ENCODE measurements at places on chromosomes 13 and 19.

- no peak for DNase-seq
Measured at GRCh38 chr13:112795277-112795676, 105.4 kb downstream of the ATP11A start.

GRCh38 chr13:31213651-31214289 lies 14.0 kb downstream of the B3GLCT start:
- DNase-seq, result no peak

- no peak for DNase-seq
Measured at GRCh38 chr13:53136554-53137215, 108.1 kb downstream of the OLFM4 start.

- DNase-seq, result no peak
Measured at GRCh38 chr13:61148691-61149315, 266.8 kb downstream of the PCDH20 start.

- DNase-seq, result no peak
Measured at GRCh38 chr13:49303533-49304252, 56.0 kb downstream of the CDADC1 start.

GRCh38 chr13:91122766-91123165 lies 224.7 kb upstream of the MIR17HG start:
- DNase-seq, result no peak

- DNase-seq, result no peak
Measured at GRCh38 chr19:48373567-48373966, 9.4 kb downstream of the SYNGR4 start.

DNA sequence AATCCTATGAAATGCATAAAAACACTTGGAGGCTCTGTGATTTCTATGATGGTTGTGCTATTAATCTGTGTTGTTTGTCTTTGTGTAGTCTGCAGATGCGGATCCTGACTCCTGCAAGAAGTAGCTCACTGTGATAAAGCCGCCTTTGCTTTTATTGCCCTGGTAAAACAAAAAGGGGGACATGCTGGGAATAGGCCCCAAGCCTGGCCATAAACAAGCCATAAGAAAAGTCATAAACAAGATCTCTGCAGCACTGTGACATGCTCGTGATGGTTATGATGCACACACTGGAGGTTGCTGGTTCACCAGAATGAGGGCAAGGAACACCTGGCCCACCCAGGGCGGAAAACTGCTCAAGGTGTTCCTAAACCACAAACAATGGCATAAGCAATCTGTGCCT lies 26.6 kb upstream of the ZNF266 start:
- no peak for DNase-seq

- no peak for DNase-seq
Measured at GRCh38 chr13:40876020-40876738, 86.8 kb downstream of the SLC25A15 start.

DNA sequence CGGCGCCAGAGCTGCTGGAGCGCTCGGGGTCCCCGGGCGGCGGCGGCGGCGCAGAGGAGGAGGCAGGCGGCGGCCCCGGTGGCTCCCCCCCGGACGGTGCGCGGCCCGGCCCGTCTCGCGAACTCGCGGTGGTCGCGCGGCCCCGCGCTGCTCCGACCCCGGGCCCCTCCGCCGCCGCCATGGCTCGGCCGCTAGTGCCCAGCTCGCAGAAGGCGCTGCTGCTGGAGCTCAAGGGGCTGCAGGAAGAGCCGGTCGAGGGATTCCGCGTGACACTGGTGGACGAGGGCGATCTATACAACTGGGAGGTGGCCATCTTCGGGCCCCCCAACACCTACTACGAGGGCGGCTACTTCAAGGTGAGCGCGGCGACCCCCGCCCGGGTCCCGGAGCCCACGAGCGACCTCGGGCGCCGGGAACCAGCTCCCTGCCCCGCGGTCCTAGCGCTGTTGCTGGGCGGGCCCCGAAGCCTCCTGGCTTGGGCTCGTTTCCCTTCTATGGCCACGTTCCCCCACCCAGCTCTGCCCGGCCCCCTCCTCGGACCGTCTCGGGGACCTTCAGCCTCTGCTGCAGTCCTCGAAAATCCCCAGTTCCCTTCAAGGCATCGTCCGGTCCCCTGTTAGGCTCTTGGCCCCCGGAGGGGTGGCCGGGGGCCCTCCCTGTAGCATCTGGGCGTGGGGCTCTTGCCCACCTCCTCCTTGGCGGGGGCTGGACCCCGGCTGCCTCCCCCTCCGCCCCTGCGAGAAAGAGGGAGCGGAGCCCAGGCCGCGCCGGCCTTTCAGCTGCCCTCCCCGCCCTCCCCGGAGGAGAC lies at the start of gene CDC34:
Gene CDC34 (plus strand): TSS at position 8 of the 808 bp plus-strand sequence. CDS start 172 bp downstream, at position 180.
- DNase-seq, result no peak

DNA sequence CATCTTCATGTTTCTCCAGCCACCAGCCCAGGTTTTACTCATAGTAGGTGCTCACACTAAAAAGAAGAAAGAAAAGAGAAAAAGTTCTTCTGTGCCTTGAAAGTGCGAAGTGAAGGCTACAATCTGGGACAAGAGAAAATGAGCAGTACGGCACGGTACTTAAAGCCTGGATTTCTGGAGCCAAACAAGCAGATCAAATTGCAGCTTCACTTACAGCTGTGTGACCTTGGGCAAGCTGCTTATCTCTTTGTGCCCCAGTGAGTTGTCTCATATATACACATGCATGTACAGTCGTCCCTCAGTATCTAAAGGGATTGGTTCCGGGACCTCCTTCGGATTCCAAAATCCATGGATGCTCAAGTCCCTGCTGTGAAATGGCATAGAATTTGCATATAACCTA lies 41.8 kb downstream of the GSX1 start:
- no peak for DNase-seq

DNA sequence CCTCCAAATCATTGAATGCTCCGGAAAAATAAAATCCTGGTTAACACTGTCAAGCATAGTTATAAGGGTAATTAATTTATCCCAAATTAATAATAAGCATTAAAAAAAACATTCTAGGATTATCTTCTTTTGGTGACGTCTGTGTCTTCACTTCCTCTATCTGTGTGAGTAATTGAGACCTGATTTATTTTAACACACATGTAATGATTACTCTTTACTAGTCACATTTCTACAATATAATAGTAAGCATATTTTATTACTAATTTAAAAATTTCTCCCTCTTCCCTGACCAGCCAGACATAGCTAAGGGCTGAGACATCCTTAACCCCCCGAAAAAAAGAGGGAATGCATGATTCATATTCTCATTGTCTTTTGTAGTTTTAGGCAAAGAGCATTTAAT lies 2.3 kb downstream of the FNDC3A start:
- no peak for DNase-seq

DNA sequence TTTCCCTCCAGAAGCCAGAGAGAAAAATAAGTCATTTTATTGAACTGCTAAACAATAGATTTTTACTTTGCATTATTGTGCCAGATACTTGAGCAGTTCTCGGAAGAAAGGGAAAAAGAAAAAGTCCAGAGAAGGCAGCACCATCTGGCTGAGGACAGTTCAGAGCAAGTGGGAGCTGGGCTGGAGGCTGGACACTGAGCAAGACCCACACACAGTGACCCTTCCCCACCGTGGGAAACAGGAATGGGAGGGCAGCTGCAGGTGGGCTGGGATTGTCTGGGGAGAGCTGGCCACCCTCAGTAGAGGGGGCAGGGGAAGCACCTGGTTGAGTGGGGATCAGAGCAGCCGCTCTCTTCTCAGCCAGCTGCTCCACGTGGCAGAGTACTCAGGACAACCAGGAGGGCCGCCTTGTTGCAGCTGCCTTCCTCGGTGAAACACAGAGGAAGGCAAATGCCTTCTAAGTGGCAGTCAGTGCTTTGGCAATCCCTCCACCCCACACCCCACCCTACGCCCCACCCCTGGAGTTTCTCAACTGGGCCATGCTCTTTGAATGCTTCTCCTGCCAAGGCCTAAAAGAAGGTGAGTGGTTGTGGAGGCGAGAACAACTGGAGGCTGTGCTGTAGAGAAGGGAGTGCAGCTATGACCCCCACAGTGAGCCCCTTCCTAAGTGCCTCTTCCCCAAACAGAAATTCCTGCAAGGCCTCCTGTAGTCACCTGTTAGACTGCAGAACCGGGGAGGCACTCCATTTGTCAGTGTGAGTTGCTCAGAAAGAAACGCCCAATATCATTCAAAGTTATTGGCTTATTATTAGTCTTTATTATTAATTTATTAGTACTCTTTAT lies 179.3 kb downstream of the ZIC5 start:
- no peak for DNase-seq

DNA sequence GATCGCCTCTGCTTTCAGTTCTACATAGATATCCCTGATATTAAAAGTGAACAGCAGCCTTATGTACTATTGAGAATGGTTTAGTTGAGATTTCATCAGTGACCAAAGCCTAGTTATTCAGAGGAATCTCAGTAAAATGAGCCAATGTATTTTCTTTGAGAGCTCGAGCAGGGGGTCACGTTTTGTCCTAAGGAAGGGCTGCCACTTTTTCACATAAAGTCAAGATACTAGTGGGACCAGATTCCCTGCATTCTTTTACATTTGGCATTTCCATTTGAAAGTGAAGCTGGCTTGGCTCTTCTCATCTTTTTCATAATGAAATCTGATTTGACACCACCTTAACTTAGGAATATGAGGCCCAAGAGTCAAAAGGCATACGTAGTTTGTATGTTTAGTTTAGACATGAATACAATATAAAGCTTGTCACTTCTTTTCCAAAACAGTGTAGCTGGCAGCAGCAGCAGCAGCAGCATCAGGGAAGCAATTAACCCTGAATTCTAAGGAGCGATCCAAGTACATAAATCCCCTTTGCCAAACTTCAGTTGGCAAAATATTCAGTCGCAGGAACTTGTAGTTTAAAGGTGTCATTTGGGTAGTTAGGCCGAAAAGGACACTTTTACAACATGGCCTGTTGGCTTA lies 1752.2 kb upstream of the PCDH20 start:
- no peak for DNase-seq

- no peak for DNase-seq
Measured at GRCh38 chr13:113666951-113667701, at the start of gene GRK1. GRK1 (plus strand) TSS chr13:113667219; CDS start chr13:113667387, 168 bp downstream.

GRCh38 chr19:36152352-36153091 lies at the start of gene COX7A1:
COX7A1 (minus strand) TSS chr19:36152447; CDS start chr19:36152407, 40 bp downstream.
- no peak for DNase-seq

GRCh38 chr19:58056261-58056660 lies 2.8 kb upstream of the ZNF135 start:
- no peak for DNase-seq

- DNase-seq, result no peak
Measured at GRCh38 chr13:96003304-96003703, 49.9 kb downstream of the UGGT2 start.

DNA sequence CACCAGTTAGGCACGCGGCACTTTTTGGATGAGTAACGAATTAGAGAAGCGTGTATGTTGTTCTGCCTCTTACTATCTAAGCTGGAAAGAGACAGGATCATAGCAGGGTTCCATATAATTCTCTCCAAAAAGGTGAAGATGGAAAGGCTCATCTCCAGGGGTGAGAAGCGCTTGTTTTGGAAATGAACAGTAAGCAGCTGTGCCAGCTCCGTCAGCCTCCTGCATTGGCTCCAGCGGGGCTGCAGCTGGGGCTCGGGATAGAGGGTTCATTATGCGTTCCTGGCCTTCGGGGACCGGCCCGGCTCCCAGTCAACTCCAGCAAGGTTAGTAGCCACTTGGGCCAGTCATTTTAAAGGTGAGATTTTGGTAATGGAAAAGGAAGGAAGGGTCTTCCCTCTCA lies 155.5 kb downstream of the COL4A1 start:
- no peak for DNase-seq

GRCh38 chr19:8025316-8025715 lies 19.9 kb upstream of the ELAVL1 start:
- DNase-seq, result no peak

DNA sequence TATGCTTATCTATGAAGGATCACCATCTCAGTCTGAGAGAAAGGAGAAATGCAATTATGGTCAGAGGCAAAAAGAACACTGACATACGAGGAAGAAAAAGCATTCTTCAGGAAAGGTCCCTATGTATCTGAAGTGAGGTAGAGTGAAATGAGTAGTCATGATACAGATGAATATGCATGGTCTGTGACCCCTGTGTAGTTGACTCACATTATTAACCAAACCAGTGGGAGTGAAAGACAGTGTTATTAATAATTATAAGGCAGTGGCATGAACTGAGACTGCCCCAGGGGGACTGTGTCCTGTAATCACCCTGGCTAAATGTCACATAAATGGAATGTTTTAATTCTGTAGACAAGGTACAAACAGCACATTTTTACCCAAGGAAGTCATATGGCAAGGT lies 1320.2 kb upstream of the PCDH9 start:
- DNase-seq, result no peak

- no peak for DNase-seq
Measured at GRCh38 chr13:111046590-111047141, 68.4 kb upstream of the ARHGEF7 start.

- DNase-seq, result no peak
Measured at GRCh38 chr13:106276876-106277275, 258.6 kb downstream of the EFNB2 start.

DNA sequence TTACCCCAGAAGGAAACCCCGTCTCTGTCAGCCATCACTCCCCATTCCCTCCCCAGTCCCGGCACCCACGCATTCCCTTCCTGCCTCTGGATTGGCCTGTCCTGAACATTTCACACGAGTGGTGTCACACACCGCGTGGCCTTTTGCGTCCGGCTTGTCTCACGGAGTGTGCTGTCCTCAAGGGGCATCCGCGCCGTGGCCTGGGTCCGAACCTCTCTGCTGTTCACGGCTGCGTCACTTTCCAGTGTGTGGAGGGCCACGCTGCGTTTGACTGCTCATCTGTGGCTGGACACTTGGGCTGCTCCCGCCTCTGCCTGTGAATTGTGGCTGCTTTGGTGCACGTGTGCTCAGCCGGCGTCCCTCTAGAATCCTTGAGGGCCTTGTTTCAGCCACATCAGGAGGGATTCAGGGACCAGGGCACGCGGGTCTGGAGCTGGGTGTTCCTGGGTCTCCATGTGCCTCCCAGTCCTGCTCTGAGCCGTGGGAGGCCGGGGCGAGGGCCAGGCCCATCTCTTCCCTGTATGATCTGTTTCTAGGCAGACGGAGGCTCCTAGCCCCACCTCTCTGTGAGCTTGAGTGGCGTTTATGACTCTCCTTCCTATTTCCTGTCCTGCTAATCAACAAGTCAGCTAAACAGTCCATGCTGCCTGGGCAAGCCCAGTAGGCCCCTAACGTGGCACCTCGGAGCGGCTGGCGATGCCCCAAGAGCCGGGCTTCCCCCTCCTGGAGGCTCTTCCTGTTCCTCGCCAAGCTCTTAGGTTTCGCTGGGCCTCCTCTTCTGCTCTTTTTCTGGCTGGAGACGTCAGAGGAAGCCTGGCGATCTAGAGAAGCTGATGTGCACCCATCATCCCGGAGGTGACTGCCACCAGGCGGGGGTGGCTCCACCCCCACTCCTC lies 8.1 kb downstream of the STK11 start:
- DNase-seq, result peak; percentile 81

DNA sequence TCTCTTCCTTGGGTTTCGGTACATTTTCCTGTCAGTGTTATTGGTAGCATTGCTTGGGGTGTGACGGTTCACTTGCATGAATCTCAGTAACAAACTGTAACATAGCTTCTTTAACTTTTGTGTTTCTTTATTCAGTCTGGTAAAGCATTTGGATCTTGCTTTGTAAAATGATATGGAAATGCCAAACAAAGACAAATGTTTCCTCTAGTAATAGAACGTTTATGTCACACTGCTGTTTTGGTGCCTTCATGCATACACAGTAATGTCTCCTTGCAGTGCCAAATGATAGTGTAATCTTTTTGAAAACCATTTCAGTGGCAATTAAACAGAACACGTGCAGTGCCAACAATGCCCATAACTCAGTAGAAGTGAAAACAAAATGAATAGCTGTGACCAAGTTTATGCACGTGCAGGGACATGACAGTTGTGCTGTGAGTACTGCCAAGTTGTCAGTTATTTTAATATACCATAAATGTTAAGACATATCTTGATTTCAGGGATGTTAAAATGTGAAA lies 110.8 kb downstream of the RXFP2 start:
- no peak for DNase-seq
